ENCODE measurements at places on chromosomes 16 and 17.

DNA sequence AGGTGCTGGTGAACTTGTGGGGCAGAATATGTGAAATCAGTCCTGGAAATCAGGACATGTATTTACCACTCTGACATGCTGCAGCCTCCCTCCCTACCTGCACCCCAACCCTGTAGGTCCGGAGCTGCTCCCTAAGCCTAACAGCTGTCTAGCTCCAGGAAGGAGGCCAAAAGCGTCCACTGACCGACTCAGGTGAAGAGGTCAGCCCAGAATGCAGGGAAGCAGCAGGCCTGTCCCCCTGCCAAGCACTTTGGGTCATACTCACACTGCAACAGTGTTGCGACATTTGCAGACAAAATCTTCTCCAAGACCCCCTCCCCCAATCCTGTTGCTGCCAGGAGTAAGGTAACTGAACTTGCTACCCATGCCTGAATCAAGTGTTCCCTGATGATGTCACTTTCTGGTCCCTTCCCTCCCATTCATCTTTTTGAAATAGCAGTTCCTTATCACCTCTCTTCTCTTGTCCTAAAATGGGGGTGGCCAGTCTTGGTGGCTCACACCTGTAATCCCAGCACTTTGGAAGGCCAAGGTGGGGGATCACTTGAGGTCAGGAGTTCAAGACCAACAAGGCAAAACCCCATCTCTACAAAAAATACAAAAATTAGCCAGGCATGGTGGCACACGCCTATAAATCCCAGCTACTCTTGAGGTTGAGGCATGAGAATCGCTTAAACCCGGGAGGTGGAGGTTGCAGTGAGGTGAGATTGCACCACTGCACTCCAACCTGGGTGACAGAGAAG is 1.3 kb upstream of the ACLY start:
- DNase-seq, result no peak

- no peak for DNase-seq
Observed at GRCh38 chr17:32964541-32964940, 27.1 kb upstream of the SPACA3 start.

GRCh38 chr17:57084361-57084801 is 665 bp upstream of the AKAP1 start:
- no peak for DNase-seq

- DNase-seq, result no peak
Observed at GRCh38 chr16:73311857-73312723, 264.2 kb upstream of the ZFHX3 start.

GRCh38 chr17:75289832-75290337 is 652 bp upstream of the SLC25A19 start:
- DNase-seq, result peak; percentile 49

DNA sequence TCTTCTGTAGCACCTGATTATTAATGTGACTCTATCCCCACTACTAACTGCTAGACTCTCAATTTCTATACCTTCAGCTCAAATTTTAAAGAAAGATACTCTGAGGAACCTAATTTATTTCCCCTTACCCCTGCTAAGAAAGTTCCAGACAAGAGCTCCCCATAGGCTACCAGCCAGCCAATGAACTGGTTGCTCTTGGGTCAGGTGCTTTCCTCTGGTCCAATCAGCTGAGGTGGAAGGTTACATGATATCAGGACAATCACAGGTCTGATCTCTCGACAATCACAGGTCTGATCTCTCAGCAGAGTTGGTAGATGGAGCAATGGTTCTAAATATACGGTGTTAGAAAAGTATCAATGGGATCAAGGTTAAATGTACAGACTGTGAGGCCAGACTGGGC is 86.8 kb downstream of the AXIN2 start:
- no peak for DNase-seq

DNA sequence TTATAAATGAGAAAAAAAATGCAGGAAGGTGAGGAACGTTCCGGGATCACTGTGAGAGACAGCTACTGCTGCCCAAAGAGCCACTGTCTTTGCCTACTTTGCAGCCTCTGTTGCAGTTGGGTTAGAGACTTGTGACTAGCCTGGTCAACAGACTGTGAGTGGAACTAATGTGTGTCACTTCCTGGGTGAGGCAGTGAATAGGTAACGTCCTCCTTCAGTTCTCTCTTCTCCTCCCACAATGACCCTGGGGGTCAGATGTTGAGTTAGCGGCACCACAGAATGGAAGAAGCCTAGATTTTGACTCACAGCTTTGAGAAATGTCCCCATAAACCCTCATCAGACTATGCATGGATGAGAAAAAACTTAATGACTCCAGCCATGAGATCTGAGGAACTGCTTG is 5.2 kb downstream of the C16orf46 start:
- DNase-seq, result no peak

DNA sequence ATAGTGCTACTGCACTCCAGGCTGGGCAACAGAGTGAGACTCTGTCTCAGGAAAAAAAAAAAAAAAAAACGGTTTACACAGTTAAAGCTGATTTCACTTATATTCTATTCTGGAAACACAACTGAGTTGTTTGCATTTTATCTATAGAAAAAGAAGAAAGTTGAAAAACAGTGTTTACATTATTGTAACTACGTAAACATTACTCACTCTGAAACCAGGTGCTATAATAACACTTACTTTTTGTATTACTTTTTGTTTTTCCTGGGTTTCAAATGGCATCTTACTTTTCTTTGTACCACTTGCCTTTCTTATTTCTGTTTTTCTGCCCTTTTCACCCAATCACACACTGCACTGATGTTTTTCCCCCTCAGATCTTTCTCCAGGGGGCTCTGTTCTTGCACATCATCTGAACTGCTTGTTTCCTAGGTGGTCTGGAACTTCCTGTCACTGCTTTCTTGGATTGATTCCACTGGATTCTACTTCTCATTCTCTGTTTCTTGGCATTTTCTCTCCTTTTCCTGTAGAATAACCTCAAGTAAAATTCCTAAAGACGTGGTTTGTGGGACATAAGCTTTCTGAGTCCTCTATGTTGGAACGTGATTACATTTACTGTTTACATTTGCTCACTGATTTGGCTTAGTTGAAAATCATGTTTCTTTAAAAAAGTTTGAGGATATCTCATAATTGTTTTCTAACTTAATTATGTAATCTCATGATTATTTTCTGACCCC is 142.1 kb downstream of the HS3ST3B1 start:
- no peak for DNase-seq

DNA sequence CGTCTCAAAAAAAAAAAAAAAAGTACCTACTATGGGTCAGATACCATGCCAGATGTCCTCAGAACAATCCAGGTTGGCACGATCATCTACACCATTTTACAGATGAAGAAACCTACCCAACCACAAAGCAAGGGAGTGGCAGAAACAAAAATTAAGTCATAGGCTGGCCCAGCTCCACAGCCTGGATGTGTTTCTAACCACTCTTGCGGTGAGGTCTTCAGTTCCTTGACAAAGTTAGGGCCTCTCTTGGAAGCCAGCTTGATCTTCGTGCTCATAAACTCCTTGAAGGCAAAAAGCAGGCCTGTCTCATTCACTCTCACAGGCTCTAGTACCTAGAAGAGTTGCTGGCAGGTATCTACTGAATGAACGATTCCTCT is 6.2 kb downstream of the GGA2 start:
- no peak for DNase-seq

- no peak for DNase-seq
Observed at GRCh38 chr17:2174468-2175293, 119.8 kb downstream of the HIC1 start.

DNA sequence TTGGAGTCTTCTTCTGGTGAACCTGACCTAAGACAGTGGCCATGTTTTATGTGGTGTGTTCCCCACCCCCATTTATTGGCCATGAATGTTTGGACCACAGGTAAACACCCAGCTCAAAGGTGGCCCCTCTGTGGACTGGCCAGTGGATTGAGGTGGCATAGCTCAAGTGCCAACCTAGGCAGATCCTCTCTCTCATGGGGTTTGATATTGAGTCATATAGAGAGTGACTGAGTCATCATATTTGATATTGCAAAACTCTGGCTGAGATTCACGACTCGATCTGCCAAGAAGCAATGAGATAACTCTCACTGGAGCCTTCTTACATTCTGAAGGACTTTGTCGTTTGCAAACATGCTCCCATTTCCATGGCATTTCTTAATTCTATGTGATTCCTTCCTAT is 10.5 kb upstream of the TEKT3 start:
- no peak for DNase-seq

- no peak for DNase-seq
Observed at GRCh38 chr17:17739388-17740066, 58.3 kb downstream of the RAI1 start.

- no peak for DNase-seq
Observed at GRCh38 chr16:71792176-71792575, 16.5 kb downstream of the AP1G1 start.

GRCh38 chr17:14337596-14338079 is 36.8 kb downstream of the HS3ST3B1 start:
- no peak for DNase-seq

DNA sequence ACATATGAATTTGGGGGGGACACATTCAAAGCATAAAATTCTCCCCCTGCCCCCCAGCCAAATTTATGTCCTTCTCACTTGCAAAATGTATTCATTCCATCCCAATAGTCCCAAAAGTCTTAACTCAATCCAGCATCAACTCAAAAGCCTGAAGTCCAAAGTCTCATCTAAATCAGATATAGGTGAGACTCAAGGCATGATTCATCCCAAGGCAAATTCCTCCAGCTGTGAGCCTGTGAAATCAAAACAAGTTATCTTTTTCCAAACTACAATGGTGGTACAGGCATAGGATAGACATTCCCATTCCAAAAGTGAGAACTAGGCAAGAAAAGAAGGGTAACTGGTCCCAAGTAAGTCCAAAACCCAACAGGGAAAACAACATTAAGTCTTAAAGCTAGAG is 5.9 kb upstream of the GOSR2 start:
- no peak for DNase-seq

DNA sequence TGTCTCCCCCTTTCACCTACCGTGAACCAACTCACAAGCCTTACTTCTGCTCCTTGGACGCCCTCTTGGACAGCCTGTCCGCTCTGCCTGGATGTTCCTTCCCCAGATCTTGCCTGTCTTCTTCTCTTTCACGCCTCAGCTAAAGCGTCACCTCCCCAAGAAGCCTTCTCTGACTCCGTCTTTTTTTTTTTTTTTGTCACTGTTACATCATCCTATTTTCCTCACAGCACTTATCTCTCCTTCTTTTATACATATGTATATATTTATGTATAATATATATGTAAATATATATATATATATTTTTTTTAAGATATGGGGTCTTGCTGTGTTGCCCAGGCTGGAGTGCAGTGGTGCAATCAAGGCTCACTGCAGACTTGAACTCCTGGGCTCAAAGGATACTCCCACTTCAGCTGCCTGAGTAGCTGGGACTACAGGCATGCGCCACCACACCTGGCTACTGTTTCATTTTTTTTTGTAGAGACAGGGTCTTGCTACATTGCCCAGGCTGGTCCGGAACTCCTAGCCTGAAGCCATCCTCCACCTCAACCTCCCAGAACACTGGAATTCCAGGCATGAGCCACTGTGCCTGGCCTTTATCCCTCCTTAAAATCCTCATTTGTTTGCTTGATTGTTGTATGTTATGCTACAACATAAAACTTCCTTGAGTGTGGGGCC is 16.5 kb upstream of the AKTIP start:
- no peak for DNase-seq

- no peak for DNase-seq
Observed at GRCh38 chr17:1645207-1646171, at the start of gene SCARF1. Gene SCARF1 (minus strand): TSS chr17:1645732. CDS start chr17:1645697, 35 bp downstream.

GRCh38 chr17:57234061-57234738 is 22.1 kb upstream of the MSI2 start:
- DNase-seq, result no peak

DNA sequence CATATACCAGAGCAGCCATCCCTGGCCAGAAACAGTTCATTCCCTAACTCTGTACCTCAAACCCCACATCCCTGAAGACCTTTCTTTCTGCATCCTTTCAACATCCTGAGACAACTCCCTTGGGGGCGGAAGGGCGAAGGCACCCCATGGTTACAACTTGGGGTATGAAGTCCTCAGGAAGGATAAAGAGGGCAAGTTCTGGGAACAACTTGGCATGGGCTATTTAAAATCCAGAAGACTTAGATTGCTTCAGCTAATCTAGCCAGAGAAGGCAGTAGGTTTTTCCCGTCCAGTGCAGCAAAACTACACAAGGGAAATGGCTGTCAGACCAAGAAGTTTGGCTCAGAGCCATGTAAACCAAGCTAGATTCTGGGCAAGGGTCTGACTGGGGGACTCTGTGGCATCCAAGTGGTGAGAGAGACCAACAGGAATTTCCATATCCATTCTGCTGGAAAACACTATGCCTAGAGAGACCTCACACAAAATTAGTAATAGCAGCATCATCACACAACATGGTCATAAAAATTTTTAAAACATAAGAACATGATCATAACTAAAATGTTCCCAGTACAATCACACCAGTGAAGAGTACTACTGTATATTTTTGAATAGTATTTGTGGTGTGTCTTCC is 113.2 kb downstream of the CDYL2 start:
- no peak for DNase-seq

DNA sequence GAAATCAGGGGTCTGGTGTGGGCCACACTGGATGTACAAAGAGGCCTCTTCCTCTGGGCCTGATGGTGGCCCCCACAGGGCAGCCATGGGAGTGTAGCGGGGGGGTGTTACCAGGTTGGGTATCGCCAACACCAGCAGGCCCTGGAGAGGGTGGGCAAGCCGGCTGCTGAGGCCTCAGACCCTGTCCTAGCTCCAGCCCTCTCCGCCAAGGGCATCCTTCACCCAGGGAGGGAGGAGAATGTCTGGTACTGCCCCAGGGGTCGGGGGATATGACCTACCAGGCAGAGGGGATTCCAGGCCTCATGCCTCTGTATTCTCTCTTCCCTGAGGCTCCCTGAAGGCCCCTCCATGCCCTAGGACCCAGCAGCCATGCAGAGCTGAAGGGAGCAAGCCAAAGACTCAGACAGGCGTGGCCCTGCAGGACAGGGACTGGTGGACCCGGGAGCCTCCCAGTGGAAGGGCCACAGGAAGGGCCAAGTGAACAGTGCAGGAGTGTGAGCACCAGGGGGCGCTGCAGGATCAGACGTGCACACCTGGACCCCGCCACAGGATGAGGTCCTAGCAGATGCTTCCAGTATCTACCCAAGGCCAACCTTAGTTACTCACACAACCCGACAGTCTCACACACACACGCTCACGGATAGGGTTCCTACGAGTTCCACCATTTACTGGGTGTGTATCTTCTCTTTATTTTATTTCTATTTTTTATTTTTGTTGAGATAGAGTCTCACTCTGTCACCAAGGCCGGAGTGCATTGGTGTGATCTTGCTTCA is 10.9 kb upstream of the CES4A start:
- peak; percentile 71 for DNase-seq

GRCh38 chr16:67966549-67967182 is 1.8 kb downstream of the SLC12A4 start:
- no peak for DNase-seq

GRCh38 chr17:10614536-10615155 is 42.5 kb downstream of the MYH3 start:
- no peak for DNase-seq

GRCh38 chr17:41284546-41284945 is 9.0 kb downstream of the KRTAP9-7 start:
- no peak for DNase-seq

- DNase-seq, result no peak
Observed at GRCh38 chr17:75812096-75813013, 27.7 kb downstream of the UNK start.

- DNase-seq, result no peak
Observed at GRCh38 chr17:58242171-58242784, 3.9 kb downstream of the LPO start.

Measured in stimulated activated CD8-positive, alpha-beta memory T cell treated with anti-CD3 and anti-CD28 coated beads, Interleukin-12 subunit alpha, Interleukin-12 subunit beta, amount 100 ng/mL, for 4 hours (primary cell).